Stimulated activated CD8-positive, alpha-beta memory T cell treated with anti-CD3 and anti-CD28 coated beads, Interleukin-4, amount 100 ng/mL, for 48 hours (primary cell): ENCODE measurements at places on chromosomes 4 and X.

- no peak for DNase-seq
Observed at GRCh38 chrX:150846130-150846529, 52.3 kb downstream of the CD99L2 start.

DNA sequence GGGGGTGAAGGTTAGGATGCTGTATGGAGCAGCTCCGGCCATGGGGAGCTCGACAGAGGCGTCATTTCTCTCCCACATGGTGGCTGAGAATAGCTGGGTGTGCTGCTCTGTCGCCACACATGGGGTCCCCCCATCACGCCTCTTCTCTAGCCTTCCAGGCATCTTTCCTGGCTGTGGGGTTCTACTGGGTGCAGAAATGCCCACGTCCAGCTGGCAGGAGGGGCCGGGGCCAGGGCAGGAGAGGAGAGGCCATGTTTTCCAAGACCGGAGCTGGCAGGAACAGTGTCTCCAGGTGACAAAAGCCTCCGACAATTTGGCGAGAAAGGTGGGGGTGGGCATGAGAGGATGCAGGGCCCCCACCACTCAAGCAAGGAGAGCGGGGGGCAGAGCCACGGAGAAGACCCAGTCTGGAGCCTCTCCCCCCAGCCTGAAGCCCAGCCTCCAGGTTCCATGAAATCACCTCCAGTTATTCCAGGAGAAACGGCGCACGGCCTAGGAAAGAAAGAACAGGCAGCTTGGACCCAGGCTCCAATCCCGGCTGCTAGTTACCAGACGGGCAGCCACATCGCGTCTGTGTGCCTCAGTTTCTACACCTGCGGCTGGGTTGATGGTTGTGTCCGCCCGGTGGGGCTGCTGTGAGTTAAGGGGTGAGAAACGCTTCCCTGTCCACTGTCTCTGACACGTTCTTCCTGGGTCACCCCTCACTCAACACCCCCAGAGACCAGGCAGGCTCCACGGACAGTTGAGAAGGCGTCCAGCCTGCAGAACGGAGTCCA lies 27.4 kb upstream of the SPON2 start:
- DNase-seq, result peak; percentile 18

DNA sequence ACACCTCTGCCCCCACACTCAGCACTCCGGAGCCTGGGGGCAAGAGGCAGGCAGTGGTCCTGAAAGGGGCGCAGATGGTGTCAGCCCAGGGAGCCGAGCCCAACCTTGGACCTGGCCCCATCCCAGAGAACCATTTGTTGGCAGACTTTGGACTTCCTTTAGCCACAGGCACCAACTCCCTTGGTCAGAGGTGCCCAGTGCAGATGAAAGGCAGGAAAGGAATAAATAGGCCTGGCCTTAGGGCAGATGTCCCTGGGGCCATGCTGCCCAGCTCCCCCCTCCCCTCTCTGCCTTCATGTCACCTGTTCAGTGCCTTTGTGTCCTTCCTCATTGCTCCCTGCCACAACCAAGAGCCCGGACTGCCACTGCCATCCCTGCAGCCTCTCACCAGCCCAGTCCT lies 52.8 kb downstream of the SEL1L3 start:
- DNase-seq, result no peak

DNA sequence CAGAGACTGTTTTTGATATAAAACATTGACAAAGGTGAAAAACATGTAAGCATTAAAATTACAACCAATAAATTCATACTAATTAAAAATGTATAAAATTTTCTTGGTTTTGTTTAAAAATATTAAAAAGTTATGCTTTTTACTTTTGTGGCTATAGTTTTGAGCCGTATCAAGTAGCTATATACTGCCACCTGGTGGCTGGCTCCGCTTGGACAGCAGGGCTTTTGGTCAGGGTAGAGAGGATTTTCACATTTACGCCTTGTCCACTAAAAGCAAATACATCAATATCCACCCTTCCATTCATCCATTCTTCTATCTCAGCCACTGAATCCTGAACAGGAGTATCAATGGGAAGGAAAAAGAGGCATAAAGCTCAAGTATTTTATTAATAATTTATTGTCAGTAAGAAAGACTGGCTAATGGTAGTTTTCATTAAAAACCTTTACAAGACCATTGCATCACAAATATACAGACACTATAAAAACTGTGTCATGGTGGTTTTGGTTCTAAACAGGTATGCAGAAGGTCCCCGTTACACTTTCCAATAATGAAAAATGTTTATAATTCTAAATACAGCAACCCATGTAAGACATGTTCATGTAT lies 32.1 kb upstream of the MTNR1A start:
- DNase-seq, result peak; percentile 79

GRCh38 chr4:81257816-81258215 lies 42.8 kb upstream of the PRKG2 start:
- DNase-seq, result no peak

- DNase-seq, result no peak
Observed at GRCh38 chr4:182169987-182170386, 73.2 kb upstream of the TENM3 start.

GRCh38 chrX:131565909-131566308 lies 22.0 kb downstream of the OR13H1 start:
- no peak for DNase-seq

DNA sequence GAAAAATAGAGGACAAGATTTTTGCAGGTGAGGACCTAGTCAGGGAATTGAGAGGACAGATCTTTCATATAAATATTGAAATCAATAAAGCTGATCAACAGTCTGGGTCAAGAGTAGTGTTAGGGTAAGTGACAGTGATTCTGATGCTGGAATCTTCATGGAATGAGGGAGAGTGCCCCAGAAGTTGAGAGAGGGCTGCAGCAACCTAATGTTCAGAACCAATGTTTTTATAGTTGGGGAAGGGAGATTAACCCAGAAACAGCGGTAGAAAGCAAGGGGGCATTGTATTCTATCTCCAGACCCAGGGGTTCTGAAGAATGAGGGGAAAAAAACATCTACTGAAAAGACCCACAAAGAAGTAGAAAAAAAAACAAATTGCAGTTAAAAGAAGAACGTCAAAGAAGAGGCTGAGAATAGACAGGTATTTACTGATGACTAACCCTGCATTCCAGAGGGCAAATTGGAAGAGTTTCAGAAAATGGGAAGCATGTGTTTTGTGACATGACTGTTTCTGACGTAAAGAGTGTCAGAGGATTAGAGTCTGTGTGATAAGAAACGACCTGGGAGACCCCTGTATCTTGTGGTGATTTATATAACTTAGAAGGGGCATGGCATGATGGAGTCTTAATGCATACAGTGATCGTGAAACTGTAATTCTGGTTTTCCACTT lies 819.6 kb upstream of the EPHA5 start:
- no peak for DNase-seq

DNA sequence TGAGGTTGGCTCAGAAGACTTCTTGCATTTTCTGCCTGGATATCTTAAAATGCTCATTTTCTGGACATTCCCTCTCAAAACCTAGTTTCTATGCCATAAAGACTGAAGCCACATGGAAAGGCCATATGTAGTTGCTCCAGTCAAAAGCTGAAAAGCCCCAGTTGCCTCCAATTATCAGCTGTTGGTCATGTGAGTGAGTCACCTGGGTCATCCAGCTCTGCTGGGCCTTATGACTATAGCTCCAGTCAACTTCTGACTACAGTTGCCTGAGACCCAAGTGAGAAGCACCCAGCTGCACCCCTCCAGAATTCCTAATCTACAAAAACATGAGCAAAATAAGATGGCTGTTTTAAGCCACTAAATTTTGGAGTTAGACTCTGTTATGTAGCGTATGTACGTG lies 41.9 kb downstream of the HELQ start:
- no peak for DNase-seq

DNA sequence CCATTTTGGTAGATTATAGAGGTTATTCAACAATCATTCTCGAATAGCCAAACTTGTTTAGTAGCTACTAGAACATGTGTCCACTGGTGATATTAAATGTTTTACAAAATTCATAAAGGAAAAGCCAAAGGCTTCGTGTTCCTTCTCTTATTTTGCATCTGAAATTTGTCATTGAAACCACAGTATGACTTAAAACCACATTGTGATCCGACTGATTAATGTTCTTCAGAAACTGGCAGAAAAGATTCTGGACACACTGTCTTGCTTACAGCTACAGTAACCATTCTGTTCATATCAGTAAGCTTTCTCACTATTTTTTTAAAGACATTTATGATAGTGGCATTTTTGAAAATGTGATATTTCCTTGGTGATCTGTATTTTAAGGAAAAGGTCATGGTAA lies 2.6 kb upstream of the SMARCA1 start:
- DNase-seq, result no peak

GRCh38 chr4:101418055-101418454 lies 70.7 kb upstream of the PPP3CA start:
- peak; percentile 71 for DNase-seq

DNA sequence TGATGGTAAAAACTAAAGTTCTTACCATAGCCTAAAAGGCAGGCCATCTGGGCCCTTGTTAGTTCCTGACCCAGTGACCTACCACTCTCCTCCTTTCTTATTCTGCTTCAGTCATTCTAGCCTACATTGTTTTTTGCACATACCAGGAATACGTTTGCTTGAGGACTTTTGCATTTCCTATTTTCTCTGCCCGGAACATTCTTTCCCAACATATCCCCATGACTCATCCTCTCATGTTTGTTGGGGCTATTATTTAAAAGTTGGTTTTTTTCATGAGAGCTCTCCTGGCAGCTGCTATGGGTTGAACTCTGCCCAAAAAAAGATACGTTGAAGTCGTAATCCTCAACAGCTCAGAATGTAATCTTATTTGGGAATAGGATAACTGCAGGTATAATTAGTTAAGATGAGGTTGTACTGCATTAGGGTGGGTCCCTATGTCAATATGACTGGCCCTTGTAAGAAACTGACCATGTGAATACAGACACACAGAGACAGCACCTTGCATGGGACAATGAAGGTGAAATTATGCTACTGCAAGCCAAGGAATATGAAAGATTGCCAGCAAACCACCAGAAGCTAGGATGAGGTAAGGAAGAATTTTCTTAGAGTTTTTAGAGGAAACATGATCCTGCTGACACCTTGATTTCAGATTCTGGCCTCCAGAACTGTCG lies 138.3 kb upstream of the PDHA2 start:
- no peak for DNase-seq

DNA sequence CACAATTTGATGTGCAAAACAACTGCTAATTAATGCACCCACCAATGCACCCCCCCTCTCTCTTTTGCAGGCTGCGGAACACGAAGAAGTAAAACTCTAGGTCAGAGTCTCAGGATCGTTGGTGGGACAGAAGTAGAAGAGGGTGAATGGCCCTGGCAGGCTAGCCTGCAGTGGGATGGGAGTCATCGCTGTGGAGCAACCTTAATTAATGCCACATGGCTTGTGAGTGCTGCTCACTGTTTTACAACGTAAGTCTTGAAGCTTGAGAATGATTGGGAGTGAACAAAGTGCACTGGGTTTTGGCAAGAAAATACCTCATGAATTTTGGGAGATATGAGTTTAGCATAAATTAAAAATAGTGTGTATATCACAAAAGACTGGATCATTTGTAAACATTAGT lies 28.9 kb downstream of the TMPRSS11E start:
- no peak for DNase-seq

DNA sequence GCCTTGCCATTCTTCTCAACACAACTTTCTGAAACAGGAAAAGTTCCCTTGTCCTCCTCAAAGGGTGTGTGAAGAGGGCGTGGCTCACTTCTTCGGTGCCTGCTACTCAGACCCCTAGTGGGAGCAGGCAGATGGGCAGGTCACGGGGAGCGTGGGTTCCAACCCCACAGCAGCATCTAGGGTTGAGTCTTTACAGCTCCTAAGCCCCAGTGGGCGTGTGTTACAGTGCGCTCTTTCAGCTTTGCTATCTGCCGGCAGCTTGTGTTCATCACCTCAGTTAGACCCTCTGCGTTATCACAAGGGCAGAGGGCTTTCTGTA lies 57.5 kb upstream of the KLF3 start:
- no peak for DNase-seq

GRCh38 chrX:78213331-78213730 lies 73.9 kb upstream of the TAF9B start:
- no peak for DNase-seq

DNA sequence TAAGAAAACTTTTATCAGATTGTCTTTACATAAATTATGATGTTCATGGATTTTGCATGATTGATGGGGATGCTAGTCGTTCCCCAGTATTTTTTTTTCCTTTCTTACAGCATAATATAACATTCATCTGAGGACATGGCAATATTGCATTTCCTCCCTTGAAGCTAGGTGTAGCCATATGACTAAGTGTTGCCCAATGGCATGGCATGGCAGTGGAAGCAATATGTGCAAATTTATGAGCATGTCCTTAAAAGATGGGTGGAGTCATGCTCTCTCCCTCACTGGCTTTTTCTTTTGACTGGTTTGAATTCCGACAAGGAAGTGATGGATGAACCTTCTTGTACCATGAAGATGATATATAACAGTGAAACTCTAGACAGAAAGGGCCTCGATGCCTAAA lies 96.3 kb downstream of the BANK1 start:
- DNase-seq, result no peak

DNA sequence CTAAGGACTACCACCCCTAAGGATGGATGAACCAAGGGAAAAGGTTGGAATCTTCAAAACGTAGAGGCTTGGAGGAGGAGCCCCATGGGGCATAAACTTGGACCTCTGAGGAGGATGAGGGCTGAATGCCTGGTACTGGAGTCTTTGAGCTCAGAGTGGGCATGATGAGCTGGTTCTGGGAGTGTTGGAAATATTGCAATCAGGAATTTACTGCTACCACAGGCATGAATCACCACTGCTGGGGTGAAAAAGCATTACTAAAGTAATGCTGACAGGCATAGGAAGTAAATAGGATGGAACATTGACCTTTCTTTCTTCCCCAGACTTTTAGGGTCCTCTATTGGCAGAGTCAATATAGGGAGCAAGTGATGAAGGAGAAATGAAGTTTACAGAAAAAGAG lies 105.8 kb upstream of the RPS6KA3 start:
- no peak for DNase-seq

GRCh38 chr4:6298035-6298434 lies 28.4 kb downstream of the WFS1 start:
- DNase-seq, result no peak

DNA sequence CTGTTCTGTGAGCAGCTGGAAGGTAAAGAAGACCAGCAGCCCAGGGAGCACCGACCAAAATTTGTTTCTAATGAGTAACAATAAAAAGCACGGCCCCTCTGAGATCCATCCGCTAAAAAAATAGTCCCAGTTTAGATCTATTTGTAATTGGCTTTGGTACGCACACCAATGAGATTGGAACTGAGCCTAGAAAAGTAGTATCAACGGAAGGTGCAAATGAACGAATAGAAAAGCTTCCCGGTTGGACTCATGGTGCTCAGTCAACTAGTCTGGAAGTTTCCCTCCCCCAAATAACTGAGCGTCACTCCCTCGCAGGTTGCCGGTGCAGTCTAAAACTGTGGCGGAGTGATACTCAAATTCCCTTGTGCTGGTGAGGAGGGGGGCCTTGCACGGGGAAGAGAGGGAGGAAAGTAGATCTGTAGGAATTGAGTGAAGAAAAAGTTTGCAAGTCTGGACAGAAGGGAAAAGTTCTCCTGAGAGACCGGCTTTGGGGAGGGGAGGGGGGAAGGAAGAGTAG lies at the start of gene COL4A5:
Gene COL4A5, plus strand, starts transcription at position 413 of the 517 bp plus-strand sequence. CDS start 288 bp downstream, outside the sequence.
- DNase-seq, result no peak

GRCh38 chr4:16759931-16760582 lies 138.4 kb downstream of the LDB2 start:
- DNase-seq, result no peak
